HepG2 (cell line): ENCODE measurements at places on chromosomes 4 and X. TPM values are rescaled to one million over a fixed set of nuclear protein-coding genes. Genes with fewer than 3 reads are reported as not detected.

DNA sequence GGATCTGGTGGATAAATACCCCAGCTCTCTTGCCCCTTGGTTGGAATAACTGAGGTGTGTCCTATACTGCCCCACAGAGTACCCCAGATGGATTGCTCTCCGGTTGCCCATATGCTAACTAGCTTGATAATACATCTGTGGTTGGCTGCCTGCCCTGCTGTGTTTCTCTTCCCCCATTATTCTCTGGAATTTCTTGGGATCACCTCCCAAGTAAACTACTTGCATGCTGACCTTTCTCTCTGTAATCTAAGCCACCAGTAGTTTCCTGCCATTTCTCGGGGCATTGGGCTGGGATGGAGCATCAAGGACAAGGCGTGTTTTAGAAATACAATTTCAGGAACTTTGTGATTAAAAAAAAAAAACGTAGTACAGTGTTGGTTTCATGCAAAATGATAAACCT lies 25.2 kb downstream of the PPP1R2C start:
- no peaks in the 10 kb centered on the region for H3K36me3 ChIP-seq
- no peak for DNase-seq
- H3K4me1 ChIP-seq: no peaks in the 10 kb centered on the region
- no peak overlapping the region for H3K4me3 ChIP-seq
- H3K27ac ChIP-seq: no peak overlapping the region

- no peaks in the 10 kb centered on the region for H3K4me1 ChIP-seq
- no peak overlapping the region for H3K4me3 ChIP-seq
- H3K27me3 ChIP-seq: no peaks in the 10 kb centered on the region
- H3K27ac ChIP-seq: no peak overlapping the region
Measured at GRCh38 chr4:54843106-54843505, 185.3 kb downstream of the KIT start.

DNA sequence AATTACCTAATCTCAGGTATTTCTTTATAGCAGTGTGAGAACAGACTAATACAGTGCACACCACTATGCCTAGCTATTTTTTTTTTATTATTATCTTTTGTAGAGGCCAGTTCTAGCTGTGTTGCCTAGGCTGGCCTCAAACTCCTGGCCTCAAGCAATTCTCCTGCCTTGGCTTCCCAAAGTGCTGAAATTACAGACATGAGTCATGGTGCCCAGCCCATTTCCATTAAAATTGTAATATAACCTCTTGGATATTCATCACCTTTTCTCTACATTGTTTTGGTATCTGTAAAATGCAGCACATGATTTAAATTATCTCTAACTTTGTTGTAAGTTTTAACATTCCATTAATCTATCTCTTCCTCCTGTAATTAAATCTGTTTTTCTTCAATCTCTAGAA lies 2052.9 kb downstream of the ARAP2 start:
- no peak for DNase-seq
- H3K27ac ChIP-seq: no peak overlapping the region
- no peaks in the 10 kb centered on the region for H3K36me3 ChIP-seq
- H3K4me3 ChIP-seq: no peak overlapping the region
- no peaks in the 10 kb centered on the region for H3K27me3 ChIP-seq

NUP62CL gene
- 5.5 and 5.8 TPM in 2 replicates for total RNA-seq

- DNase-seq: peak; percentile 37
- H3K36me3 ChIP-seq: no peaks in the 10 kb centered on the region
- H3K4me1 ChIP-seq: no peaks in the 10 kb centered on the region
- no peak overlapping the region for H3K4me3 ChIP-seq
- no peaks in the 10 kb centered on the region for H3K27me3 ChIP-seq
Measured at GRCh38 chrX:108224727-108225621, 133.4 kb downstream of the ATG4A start.

INPP4B gene
- not detected in 2 replicates for total RNA-seq

DNA sequence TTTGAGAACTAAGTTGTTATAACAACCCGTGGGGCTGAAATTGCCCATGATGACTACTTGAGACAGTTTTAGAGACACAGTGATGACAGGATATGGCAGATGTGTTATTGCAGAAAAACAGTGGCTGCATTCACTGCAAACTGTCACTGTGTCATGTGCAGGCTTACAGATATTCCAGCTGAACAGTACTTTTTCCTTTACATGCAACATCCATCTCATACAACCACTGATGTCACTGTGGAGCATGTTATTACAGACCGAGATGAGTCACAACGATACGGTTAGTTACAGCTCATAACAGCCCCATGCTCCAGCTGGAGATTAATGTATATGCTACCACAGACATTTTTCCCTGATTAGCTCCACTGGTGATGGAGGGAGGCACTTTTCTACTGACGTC lies 207.4 kb downstream of the TMA16 start:
- H3K4me1 ChIP-seq: no peaks in the 10 kb centered on the region
- no peaks in the 10 kb centered on the region for H3K27me3 ChIP-seq
- H3K27ac ChIP-seq: no peak overlapping the region
- no peak for DNase-seq

- peak overlapping the region; percentile 65; the same call in 1 of the 2 replicates for H3K4me3 ChIP-seq
- H3K27ac ChIP-seq: no peak overlapping the region
- peaks cover 14% of the 10 kb centered on the region; the same call in 1 of the 2 replicates for H3K4me1 ChIP-seq
- H3K36me3 ChIP-seq: no peaks in the 10 kb centered on the region
Measured at GRCh38 chrX:50812995-50813842, 775 bp downstream of the SHROOM4 start.

GRCh38 chrX:46841346-46841745 lies 4.5 kb downstream of the RP2 start:
- DNase-seq: no peak
- peaks cover 15% of the 10 kb centered on the region for H3K4me1 ChIP-seq
- no peaks in the 10 kb centered on the region for H3K27me3 ChIP-seq
- no peak overlapping the region for H3K27ac ChIP-seq

DNA sequence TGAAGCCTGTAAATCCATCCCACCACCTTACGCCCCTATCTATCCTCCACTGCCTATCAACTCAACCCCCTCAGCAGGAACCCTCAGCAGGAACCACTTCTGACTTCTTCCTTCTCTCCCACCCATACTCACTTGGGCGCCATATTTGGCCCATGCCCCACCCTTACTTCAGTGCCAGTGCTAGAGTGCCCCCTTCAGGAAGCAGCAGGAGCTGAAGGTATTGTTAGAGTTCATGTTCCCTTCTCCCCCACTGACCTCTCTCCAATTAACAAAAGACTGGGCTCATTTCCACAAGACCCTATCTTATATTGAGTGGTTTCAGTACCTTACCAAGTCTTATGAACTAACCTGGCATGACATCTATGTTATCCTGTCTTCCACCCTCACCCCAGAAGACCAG lies 363.1 kb upstream of the SLIT2 start:
- no peaks in the 10 kb centered on the region for H3K27me3 ChIP-seq
- H3K4me1 ChIP-seq: no peaks in the 10 kb centered on the region
- no peak overlapping the region for H3K4me3 ChIP-seq

- H3K27ac ChIP-seq: no peak overlapping the region
- no peaks in the 10 kb centered on the region for H3K36me3 ChIP-seq
- no peak for DNase-seq
- H3K27me3 ChIP-seq: no peaks in the 10 kb centered on the region
- no peaks in the 10 kb centered on the region for H3K4me1 ChIP-seq
- H3K4me3 ChIP-seq: no peak overlapping the region
Measured at GRCh38 chrX:11336201-11336600, 43.0 kb downstream of the AMELX start.

GPR50 gene
- total RNA-seq: not detected in 2 replicates

- H3K4me1 ChIP-seq: peaks cover 28% of the 10 kb centered on the region
- H3K27ac ChIP-seq: no peak within 1 kb of the TSS
- no peaks in the 10 kb centered on the region for H3K36me3 ChIP-seq
- DNase-seq: peak; percentile 55
- peaks cover 1% of the 10 kb centered on the region; the same call in 1 of the 2 replicates for H3K27me3 ChIP-seq
Measured at GRCh38 chr4:107824350-107825071, at the start of gene SGMS2. SGMS2 (plus strand) TSS chr4:107824932; CDS start chr4:107895554, 70,622 bp downstream.

UGT2B17 gene
- total RNA-seq: not detected in 2 replicates

- H3K4me3 ChIP-seq: no peak overlapping the region
- H3K4me1 ChIP-seq: no peaks in the 10 kb centered on the region
- H3K27ac ChIP-seq: no peak overlapping the region
- no peak for DNase-seq
Measured at GRCh38 chr4:118037955-118038354, 3.7 kb downstream of the NDST3 start.

DNA sequence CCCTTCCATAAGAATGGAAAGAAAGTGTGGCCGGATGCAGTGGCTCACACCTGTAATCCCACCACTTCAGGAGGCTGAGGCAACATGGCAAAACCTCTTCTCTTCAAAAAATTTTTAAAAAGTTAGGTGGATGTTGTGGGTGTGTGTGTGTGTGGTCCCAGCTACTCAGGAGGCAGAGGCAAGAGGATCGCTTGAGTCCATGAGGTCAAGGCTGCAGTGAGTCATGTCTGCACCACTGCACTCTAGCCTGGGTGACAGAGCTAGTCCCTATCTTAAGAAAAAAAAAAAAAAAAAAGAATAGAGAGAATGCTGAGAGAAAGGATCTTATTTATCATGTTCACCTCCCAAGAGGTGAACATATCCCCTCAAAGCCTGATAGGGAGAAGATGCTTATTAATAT lies 492.1 kb upstream of the SMIM31 start:
- H3K36me3 ChIP-seq: no peaks in the 10 kb centered on the region
- no peak overlapping the region for H3K4me3 ChIP-seq
- H3K27me3 ChIP-seq: no peaks in the 10 kb centered on the region
- H3K27ac ChIP-seq: no peak overlapping the region

- H3K27me3 ChIP-seq: no peaks in the 10 kb centered on the region
- no peak for DNase-seq
- H3K4me1 ChIP-seq: no peaks in the 10 kb centered on the region
- no peak overlapping the region for H3K27ac ChIP-seq
Measured at GRCh38 chr4:10732914-10733415, 48.4 kb upstream of the CLNK start.

XAGE2 gene
- total RNA-seq: not detected in 2 replicates

GRCh38 chr4:6916587-6917460 lies 7.2 kb downstream of the TBC1D14 start:
- peak overlapping the region; percentile 75 for H3K27ac ChIP-seq
- no peak for DNase-seq
- peaks cover 79% of the 10 kb centered on the region for H3K4me1 ChIP-seq
